Stimulated activated CD4-positive, alpha-beta T cell treated with anti-CD3 and anti-CD28 coated beads, Interleukin-12 subunit alpha, Interleukin-12 subunit beta, amount 100 ng/mL, for 48 hours (primary cell): ENCODE measurements at places on chromosomes 1 and 21.
A peak's percentile ranks its signal among the peaks of the same experiment; 100 is the strongest.

DNA sequence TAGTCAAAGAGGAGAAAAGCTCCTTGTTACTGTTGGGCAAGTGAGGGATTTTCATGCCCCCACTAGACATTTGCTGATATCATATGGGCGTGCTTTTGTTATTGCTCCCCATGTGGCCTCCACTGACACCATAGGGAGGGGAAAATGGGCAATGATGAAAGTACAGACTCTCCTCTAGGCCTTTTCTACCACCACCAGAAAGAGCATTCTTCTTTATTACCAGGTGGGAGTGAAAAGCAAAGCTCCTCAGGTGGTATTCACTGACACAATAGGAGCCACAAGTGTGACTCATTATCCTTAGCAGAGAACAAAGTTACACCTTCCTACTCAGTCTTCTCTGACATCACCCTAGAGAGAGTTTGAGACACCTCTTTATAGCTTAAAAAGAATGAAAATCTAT lies 667.1 kb downstream of the LTN1 start:
- DNase-seq: no peak

DNA sequence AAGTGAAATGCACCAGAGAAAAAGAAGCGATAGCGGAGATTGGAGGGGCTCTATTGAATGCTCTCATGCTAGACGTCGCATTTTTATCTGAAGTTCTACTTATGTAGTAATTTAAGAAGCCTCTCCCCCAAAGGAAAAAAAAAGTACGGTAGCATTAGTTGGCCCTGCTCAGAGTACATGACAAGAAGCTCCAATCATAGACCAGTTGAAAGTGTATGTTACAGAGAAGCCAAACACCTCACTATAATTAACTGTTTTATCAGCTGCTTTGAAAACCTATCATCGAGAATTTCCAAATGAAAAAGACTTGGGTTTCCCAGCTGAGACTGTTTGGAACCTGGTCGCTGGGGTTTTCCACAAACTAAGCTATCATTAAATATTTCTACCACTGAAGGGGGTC lies 19.6 kb upstream of the OVAAL start:
- no peak for DNase-seq

- DNase-seq: no peak
Observed at GRCh38 chr1:180947901-180948640, 35.4 kb downstream of the KIAA1614 start.

- no peak for DNase-seq
Observed at GRCh38 chr1:21024918-21025317, 151.8 kb downstream of the EIF4G3 start.

DNA sequence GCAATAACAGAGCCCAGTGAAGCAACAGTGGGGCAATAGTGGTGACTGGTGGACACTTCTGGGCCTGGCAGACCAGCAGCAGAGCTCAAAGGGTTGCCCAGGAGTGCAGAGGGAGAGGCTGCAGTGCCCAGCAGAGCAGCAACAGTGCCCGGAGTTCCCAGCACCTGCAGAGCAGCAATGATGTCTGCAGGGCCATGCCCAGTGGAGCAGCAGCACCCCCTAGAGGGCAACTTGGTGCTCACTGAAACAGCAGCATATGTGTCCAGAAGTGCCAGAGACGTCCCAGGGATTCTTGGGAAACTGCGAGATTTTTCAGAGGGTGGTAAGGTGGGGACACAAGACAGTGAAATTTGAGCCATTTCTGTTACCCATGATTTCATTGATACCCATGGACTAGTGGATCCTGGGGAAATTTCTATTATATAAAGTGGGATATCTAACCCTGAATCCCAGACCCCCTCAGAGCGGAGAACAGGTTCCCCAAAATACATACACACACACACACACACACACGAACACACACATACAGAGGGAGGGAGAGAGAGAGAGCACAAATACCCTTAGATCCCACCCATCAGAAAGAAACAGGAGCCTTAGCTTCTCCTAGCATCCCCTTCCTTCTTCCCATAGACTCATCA lies 156.9 kb upstream of the GJB5 start:
- DNase-seq: peak; percentile 58

GRCh38 chr1:242178924-242179708 lies 180.2 kb upstream of the MAP1LC3C start:
- DNase-seq: no peak

GRCh38 chr21:37043818-37044217 lies 29.1 kb downstream of the PIGP start:
- DNase-seq: no peak

DNA sequence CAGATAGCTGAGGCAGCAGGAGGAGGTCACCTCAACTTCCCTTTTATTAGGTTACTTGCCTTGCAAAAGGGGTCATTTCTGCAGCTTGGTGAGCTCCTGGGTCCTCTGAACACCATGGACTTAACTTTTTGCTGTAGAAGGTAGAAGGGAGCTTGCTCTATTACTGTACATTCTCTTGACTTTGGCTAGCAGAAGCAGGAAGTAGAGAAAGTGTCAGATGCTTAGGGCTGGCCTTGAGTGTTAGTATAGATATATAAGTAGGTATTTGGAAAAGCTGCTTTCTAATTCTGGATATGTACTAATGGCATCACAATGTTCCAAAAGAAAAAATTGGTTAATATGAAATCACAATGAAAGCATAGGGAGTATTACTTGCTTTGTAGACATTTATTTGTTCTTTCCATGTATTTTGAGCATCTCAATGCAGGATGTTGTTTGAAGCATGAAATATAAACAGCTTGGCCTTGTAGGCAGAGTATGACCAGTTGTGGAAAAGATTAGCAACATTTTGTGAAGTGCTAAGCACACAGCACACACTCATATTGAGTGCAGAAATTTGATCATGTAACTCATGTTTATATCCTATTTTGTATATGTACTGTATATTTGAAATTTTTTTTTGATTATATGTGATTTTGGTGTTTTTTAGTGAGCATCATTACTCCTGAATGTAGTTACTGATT lies 108.8 kb downstream of the DYRK1A start:
- DNase-seq: no peak

- DNase-seq: no peak
Observed at GRCh38 chr1:86699186-86699585, 5.2 kb upstream of the SH3GLB1 start.

- DNase-seq: no peak
Observed at GRCh38 chr1:212554401-212554800, 54.2 kb upstream of the ATF3 start.

GRCh38 chr1:67883069-67883468 lies 49.8 kb upstream of the GNG12 start:
- no peak for DNase-seq

DNA sequence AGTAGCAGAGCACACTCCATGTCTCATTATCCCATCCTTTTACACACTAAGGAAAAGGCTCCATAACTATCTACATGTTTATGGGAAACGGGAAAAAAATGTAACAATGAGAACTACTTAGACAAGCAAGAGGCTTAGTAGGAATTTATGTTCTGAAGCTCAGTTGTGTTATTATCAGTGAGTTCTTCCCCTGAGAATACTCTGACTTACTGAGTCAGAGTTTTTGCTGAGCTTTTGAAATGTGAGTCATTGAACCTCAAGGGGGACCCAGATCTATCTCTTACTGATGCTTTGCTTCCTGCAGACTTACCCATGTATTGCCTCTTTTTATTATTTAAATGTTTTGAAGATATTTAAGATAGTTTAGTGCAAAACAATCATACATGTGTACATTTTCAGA lies 20.1 kb downstream of the CFHR5 start:
- DNase-seq: no peak

GRCh38 chr1:234973426-234974250 lies 155.0 kb downstream of the TOMM20 start:
- DNase-seq: no peak

DNA sequence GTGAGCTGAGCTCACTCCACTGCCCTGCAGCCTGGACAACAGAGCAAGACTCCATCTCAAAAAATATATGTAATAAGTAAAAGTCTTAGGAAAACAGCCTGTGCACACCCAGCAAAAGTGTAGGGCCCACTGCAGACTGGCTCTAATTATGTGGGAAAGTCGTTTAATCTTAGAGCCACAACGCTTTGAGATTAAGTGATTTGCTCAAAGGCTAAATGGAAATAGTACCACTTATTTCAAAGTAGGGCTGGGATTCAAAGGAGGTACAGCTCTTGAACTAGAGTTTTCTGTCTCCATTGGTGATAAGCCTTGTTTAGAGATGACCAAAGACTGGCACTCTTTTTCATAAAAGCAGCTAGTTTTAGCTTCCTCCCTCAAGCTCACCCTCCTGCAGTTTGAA lies 2.2 kb downstream of the TACSTD2 start:
- no peak for DNase-seq

- no peak for DNase-seq
Observed at GRCh38 chr1:1915911-1916840, 1.1 kb downstream of the CALML6 start.

- no peak for DNase-seq
Observed at GRCh38 chr1:246364415-246364941, 142.6 kb downstream of the SMYD3 start.

- DNase-seq: no peak
Observed at GRCh38 chr1:190327271-190327670, 150.4 kb downstream of the BRINP3 start.

DNA sequence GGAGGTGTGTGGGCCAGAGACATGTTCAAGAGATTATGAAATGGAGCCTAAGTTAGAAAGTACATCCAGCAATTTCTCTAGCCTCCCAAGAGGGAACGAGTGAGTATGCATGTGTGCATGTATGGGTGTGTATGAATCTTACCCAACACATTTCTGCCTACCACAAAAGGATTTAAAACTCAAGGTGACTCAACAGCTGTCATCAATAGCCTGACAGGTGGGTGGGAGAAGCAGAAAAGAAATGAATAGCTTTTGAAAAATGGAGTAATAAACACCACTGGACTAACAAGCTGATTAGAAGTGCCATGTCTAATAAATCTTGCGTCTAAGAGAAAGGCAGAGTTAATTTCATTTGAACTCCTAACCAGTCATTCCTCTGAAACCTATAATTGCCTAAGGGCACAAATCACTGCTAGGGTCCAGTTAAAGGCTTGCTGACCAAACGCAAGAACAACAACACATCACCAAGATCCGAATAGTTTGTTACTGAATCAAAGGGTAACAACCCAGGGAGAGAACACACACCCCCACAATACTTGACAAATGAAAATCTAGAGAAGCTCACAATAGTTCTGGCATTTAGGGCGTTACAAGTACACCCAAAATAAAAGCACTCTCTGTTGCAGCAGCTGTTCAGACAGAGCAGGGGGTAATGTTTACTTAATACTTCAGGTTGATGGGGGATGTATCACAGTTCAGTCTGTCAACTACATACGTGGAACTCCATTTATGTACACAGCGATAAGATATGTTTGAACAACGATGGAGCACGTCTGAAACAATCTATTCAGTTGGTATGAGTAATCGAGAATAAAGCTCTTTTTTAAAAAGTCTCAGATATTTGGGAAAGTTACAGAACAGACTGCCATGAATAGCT lies 1.4 kb downstream of the KIAA0319L start:
- no peak for DNase-seq
